ENCODE measurements at places on chromosomes 4 and X.

GRCh38 chrX:139126493-139126892 is 404.0 kb upstream of the F9 start:
- DNase-seq, result no peak

DNA sequence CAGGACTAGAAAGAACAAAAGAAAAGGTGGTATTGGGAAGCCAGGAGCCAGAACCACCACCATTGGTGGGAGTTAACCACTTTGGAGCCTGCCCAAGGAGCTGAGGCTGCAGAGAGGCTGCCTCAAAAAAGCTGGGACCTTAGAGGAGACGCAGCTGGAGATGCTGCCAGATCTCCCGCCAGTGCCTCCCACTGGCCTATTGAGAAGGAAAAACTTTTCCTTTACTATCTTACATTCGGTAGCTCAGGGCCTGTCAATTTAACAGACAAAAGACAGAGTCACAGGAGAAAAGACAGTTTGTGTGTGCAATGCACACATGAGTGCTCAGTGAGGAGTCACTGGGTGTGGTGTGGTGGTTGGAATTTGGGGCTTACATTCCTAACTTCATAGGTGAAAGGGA is 52.4 kb upstream of the HPSE start:
- DNase-seq, result no peak

- DNase-seq, result no peak
Observed at GRCh38 chr4:54566608-54567007, 91.1 kb upstream of the KIT start.

GRCh38 chr4:3461515-3462291 is 1.4 kb upstream of the DOK7 start:
- DNase-seq, result no peak

GRCh38 chr4:188986271-188986689 is 847.0 kb downstream of the TRIML1 start:
- DNase-seq, result no peak

DNA sequence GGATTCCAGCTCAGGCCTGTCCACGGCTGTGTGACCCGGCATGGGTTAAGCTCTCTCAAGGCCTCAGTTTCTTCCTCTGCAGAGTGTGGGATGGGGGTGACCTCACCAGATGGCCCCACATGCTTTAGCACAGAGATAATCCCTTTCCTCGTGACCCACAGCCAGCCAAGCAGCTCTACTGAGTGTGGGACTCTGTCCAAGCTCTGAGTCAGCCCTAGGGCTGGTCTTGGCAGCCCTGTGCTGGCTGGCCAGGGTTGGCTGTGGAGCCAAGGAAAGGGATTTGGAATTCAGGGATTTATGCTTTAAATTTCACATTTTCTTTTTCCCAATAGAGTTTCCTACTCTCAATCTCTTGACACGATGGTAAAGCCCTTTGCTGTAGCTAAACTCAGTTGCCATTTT is 19.7 kb upstream of the SPON2 start:
- peak; percentile 82 for DNase-seq

- DNase-seq, result no peak
Observed at GRCh38 chr4:38664706-38665401, 855 bp downstream of the KLF3 start.

DNA sequence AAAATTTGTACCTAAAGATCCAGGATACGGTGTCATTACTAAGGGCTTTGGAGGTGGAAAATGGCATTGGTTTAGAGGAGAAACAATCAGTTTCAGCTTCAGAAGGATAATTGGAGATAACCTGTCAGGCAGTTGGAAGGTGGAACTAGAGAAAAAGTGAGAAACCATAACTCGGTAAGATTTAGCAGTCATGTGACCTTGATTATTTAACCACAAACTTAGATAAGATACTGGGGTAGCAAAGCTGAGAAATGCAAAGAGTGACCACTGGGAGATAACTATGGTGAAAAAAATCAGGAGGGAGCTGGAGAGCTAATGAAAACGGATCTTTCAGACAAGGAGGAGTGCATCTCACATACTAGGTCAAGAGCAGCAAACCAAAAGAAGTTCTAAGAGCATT is 58.3 kb upstream of the SMARCA5 start:
- no peak for DNase-seq

- DNase-seq, result no peak
Observed at GRCh38 chr4:55903577-55903976, 45.2 kb upstream of the CEP135 start.

- DNase-seq, result no peak
Observed at GRCh38 chrX:110025395-110025794, 22.5 kb downstream of the TMEM164 start.

GRCh38 chr4:108830509-108831244 is 67.8 kb upstream of the ETNPPL start:
- DNase-seq, result no peak

Data from RWPE2 (cell line).